ENCODE measurements at places on chromosomes 16 and 17. TPM values are rescaled to one million over a fixed set of nuclear protein-coding genes. Genes with fewer than 3 reads are reported as not detected.

GRCh38 chr16:4390266-4391260, 18.9 kb downstream of the VASN start:
- DNase-seq, result no peak

GRCh38 chr17:70519300-70519699, 350.0 kb downstream of the KCNJ2 start:
- DNase-seq, result no peak

DNA sequence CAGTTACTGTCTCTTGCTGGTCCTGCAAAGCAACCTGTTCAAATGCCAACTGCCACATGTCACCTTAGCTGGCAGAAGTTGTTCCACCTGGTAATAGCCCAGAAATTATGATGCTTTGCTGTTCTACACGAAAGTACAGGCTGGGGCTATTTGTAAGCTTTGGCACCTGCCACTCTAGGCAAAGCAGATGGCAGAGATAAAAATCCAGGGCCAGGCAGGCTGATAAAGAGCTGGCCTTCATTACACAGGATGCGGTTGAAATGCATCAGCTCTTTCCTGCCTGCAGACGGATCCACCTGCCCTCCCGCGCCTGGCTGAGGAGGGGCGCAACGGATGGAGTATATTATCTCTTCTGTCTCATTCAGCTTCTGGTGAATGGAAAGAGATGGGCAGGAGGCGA, 29.3 kb upstream of the KDM8 start:
- DNase-seq, result no peak

GRCh38 chr17:67049025-67049739, 4.8 kb downstream of the CACNG1 start:
- no peak for DNase-seq

- no peak for DNase-seq
Observed at GRCh38 chr17:9948928-9949327, 43.9 kb upstream of the RCVRN start.

- no peak for DNase-seq
Observed at GRCh38 chr16:87684106-87684677, 81.6 kb downstream of the KLHDC4 start.

GRCh38 chr16:11016524-11016988, 72.2 kb downstream of the CLEC16A start:
- DNase-seq, result no peak

DNA sequence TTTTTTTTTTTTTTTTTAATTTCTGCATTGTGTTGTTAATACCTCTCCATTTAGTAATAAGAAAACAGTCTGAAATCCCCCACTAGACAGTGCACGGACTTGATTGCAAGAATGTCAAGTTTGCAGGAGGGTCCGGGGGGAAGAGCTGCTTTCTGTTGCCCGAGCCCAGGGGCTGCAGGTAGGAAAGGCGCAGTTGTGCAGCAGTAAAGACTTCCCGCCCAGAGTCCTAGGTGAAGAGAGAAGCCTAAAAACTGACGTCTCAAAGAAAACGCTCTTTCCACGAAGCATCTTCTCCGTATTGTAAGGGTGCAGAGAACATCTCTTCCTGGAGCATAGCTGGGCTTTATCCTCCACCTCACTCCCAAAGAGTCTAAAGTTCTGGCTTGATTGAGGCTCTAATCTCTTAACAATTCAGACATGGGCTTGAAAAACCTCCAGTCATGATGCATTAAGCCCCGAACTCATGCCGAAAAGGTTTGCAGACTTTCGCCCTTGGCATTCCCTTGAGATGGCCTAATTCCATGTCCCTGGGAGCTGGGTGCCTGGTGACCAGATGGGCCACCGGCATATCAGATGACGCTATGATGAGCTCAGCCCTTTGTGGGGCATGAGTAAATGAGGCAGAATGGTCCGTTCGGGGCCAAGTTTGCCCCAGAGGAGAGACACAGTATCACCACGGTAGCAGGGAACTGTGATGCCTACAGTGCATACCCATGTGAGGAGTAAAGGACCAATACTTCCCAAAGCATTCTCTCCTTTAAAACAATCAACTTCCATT, 436.2 kb upstream of the ZFHX3 start:
- no peak for DNase-seq

- no peak for DNase-seq
Observed at GRCh38 chr17:43770957-43771356, 7.8 kb downstream of the DUSP3 start.

DNA sequence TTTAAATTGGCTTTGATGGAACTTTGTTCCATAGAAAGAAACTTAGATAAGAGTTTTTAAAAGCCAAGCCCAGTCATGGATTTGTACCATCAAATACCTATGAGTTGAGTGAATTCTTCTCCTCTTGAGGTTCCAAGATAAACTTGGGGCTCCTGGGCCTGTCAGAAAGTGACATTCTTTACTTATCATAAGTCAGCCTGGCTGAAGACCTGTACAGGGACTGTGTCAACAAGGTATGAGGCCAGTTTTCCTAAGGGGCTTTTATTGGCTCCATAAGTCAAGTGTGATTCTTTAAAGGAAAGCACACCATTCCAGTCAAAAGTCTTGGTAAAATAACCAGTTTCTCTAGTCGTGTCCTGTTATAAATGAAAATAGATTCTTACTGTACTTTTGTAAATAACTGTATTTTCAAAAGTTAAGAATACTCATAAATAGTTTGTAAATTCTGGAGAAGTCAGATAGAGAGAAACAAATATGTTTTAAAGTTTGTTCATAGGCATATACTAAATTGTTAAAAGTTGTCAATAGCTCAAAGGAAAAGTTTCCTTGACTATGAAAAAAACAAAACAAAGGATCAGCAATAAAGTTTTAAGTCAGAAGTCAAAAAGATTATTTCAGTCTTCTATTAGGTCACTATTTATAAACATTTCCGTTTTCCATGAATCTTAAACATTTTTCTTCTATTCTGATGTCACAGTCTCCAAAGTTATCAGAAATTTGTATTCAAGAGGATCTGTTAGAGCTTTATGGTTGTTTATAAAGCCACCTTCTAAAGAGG, 22.5 kb upstream of the MYO1D start:
- no peak for DNase-seq

DNA sequence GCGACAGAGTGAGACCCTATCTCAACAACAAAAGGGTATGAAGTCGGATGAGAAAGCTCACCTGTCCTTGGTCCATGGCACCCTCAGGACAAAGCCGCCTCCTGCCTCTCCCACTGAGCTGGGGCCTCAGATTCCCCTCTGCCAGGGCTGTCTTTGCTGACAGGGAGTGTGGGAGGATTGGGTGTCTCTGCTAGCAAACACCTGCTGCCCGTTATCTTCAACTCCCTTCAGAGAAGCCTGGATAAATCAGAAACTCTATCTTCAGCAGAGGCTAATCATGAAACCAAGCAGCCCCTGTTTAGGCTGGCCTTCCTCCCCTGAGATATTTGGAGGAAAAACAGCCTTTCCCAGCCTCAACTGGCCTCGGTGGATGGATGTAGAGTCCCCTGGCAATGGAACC, 36.3 kb upstream of the CDH1 start:
- no peak for DNase-seq

- DNase-seq, result no peak
Observed at GRCh38 chr17:38960402-38960801, 6.8 kb downstream of the FBXO47 start.

GRCh38 chr16:83343935-83344366, 463.8 kb upstream of the HSBP1 start:
- no peak for DNase-seq

GRCh38 chr16:71542377-71542776, 16.2 kb downstream of the CHST4 start:
- no peak for DNase-seq

GRCh38 chr17:82935966-82936767, 96.3 kb upstream of the ZNF750 start:
- DNase-seq, result no peak

DNA sequence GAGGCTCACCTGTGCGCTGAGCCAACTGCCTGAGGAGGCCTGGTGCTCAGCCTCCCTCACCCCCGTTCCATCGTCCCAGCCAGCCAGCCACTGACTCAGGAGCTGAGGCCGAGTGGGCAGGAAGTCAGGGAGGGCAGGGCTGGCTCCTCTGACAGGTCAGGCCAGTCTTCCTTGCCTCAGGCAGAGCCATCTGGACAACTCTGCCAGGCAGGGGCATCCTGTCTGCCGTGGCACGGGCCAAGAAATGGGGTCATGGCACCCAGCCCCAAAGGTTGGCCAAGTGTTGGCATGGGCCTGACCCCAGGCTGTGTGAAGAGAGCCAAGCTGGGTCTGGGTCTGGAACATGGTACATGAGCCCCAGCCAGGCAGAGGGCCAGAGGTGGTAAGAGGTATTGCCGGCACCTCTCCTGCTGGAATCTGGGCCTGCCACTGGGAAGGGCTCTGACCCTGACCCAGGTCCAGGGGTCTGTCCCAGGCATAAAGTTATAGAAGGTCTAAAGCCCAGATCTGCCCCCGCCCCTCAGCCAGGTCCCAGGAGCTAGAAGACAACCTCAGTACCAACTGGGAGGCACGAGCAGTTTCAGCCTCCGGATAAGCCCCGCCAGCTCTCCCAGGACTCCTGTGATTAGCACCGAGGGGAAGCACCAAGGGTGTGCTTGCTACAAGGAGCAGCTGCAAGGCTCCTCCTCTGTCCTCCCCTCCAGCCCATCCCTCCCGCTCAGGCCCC, 2.5 kb upstream of the VASN start:
- no peak for DNase-seq

DNA sequence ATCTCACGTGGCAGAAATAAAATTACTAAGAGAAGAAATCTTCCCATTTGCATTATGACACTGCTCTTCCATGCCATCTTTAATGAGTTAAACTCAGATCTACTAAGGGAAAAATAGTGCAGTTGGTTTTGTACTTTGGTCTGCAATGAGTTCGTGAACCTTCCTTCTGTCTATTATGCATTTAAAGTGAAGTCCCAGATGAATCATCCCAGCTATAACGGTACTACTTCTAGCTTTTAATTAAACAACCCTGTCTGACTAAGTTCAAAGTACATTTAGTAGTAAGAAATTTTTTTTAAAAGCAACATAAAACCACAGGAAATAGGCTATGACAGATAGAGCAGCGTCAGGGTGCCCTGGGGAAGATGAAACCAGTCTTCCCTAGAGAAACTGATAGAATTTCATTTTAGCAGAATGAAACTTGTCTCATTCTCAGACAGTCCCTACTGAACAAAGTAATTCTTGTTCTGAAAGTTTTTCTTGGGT, 1.8 kb downstream of the TMIGD1 start:
- no peak for DNase-seq

- DNase-seq, result peak; percentile 87
Observed at GRCh38 chr17:77322514-77323412, 182.0 kb downstream of the SEC14L1 start.

- no peak for DNase-seq
Observed at GRCh38 chr17:7034955-7035590, 742 bp upstream of the SLC16A13 start.

DNA sequence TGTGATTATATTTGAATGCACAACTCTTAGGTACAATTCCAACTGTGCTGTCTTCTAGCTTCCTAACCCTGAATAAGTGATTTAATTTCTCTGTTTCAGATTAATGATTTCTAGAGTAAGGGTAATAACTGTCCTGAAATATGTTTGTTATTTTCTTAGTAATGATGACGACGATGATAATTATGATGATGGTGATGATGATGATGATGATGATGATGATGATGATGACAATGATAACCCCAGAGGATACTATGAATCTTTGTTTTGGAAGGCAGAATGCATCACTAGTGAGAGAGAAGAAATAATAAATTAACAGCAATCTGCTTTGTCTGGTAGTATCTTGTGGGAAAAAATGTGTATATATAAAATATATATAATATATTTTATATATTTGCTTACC, 317.1 kb upstream of the CDH8 start:
- DNase-seq, result no peak

DNA sequence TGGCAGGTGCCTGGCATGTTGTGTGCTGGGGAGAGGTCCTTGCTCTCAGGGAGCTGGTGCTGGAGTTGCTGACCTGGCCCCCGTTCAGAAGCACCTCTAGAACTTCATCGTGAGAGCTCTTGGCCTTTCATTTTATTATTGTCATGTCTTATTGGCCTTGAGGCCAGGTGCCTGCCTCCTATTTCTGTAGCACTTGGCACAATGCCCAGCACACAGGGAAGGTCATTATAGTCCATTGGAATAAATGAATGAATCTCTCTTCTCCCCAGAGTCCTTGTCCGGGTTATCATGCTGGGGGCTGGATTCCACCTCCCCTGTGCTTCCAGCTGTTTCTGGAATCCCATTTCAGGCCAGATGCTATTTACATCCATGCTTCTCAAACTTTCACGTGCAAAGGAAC, 169.2 kb downstream of the HAPSTR1 start:
- DNase-seq, result no peak

DNA sequence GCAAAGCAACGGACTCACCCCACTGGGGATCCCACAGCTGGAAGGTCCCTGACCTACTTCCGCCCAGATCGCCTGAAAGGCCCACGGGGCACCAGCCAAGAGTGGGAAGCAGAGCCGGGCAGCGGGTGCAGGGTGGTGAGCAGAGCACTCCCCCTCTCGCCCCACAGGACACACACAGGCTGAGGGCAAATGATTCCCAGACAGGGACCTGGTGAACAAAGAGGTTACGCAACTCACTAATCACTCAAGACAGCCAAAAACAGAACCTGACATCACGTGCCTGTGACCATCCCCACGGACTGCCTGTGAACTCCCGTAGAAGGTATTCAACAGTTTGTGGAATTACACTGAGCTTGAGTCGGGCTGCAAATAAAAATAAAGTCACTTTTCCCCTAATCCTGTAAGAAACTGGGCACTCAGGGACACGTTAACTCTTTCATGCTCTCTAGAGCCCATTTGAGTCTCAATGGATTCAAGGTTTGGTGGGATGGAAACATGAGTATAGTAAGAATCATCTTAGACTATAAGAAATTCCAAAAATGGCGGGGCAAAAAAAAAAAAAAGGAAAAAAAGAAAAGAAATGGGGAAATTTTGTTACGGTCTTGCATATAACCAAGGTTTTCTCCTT, 396.1 kb downstream of the SOX9 start:
- DNase-seq, result peak; percentile 21

DNA sequence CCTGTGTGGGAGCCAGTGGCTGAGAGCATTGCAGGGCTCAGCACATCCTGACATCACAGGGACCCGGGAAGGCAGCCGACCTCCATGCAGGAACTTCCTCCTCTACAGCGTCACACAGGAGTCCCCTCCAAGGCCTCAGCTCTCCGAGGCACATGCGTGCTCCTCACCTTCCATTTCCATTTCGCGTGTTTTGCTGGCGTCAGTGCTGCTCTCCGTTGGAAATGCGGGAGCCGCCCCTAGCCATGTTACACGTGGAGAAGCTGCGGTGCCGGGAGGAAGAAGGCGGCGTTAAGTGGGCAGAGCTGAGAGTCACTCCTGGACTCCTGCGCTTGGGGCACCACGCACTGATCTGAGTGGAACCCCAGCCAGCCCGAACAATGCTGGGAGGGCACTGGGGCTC, 25.2 kb upstream of the CRISPLD2 start:
- no peak for DNase-seq

Gene PDXDC1
- total RNA-seq, result 34.3 TPM

Gene ODAD4
- 0.13 TPM for total RNA-seq

Gene SLC52A1
- not detected for total RNA-seq

Gene CNTNAP1
- 0.39 TPM for total RNA-seq

Gene C16orf74
- total RNA-seq, result not detected

Gene OR3A3
- total RNA-seq, result not detected

Gene KLHL10
- not detected for total RNA-seq

Gene CDH3
- total RNA-seq, result not detected

Gene KRT24
- not detected for total RNA-seq

Gene TBC1D3C
- total RNA-seq, result not detected

Gene NPIPA5
- 12.5 TPM for total RNA-seq
